ENCODE measurements at places on chromosomes 4 and X. TPM values are rescaled to one million over a fixed set of nuclear protein-coding genes. Genes with fewer than 3 reads are reported as not detected.

Gene PABPC4L
- total RNA-seq: 0.23 TPM

Gene CFAP299
- total RNA-seq: not detected

Gene ATP2B3
- total RNA-seq: not detected

Gene TSPAN7
- 234 TPM for total RNA-seq

Gene KLHL4
- total RNA-seq: 0.22 TPM

Gene RWDD4
- total RNA-seq: 27.8 TPM

Gene INPP4B
- total RNA-seq: 10.2 TPM

Gene MXRA5
- total RNA-seq: 6.7 TPM

Gene CYBB
- 10.0 TPM for total RNA-seq

Gene USP26
- not detected for total RNA-seq

Gene FAM9B
- total RNA-seq: not detected

Gene ASB12
- total RNA-seq: 18.8 TPM

Gene SPANXB1
- not detected for total RNA-seq

Gene NR3C2
- total RNA-seq: 17.3 TPM

Gene RPA4
- not detected for total RNA-seq

Gene KCTD8
- 0.56 TPM for total RNA-seq

Gene FAM120C
- total RNA-seq: 13.0 TPM

Gene SRPX
- 17.2 TPM for total RNA-seq

Gene NUDT9
- total RNA-seq: 23.4 TPM

Gene MAGEE2
- total RNA-seq: not detected

Gene TRIM61
- 0.58 TPM for total RNA-seq
